ENCODE measurements at places on chromosomes 6 and 20. TPM values are rescaled to one million over a fixed set of nuclear protein-coding genes. Genes with fewer than 3 reads are reported as not detected.

Gene PTCRA
- 0.93 TPM for total RNA-seq

Gene CSTF1
- total RNA-seq, result 52.4 TPM

Gene RSPH9
- not detected for total RNA-seq

- peaks cover 6% of the 10 kb centered on the region for H3K4me1 ChIP-seq
- no peak for DNase-seq
- no peaks in the 10 kb centered on the region for H3K36me3 ChIP-seq
- H3K27ac ChIP-seq, result no peak overlapping the region
These were observed 41.0 kb upstream of the HMGA1 start for GRCh38 chr6:34195726-34196115.

DNA sequence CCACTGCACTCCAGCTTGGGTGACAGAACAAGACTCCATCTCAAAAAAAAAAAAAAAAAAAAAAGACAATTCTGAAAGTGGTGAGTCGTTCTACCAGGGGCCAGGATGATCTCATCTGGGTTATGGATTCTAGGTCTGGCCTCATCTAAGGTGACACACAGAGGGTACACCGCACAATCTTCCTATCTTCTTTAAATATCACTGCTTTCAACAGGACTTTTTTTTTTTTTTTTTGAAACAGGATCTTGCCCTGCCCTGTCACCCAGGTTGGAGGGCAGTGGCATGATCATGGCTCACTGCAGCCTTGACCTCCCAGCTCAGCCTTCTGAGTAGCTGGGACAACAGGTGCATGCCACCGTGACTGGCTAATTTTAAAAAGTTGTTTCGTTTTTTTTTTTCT lies 67.7 kb downstream of the SLC16A10 start:
- no peak overlapping the region for H3K27ac ChIP-seq
- no peaks in the 10 kb centered on the region for H3K27me3 ChIP-seq
- H3K4me3 ChIP-seq, result no peak overlapping the region
- no peak for DNase-seq
- no peaks in the 10 kb centered on the region for H3K4me1 ChIP-seq
- H3K36me3 ChIP-seq, result no peaks in the 10 kb centered on the region

Gene CTAGE9
- total RNA-seq, result not detected

Gene POU5F1
- not detected for total RNA-seq

GRCh38 chr6:76972474-76972873 lies 490.8 kb downstream of the HTR1B start:
- H3K27me3 ChIP-seq, result no peaks in the 10 kb centered on the region
- DNase-seq, result no peak

Gene C6orf89
- total RNA-seq, result 34.6 TPM

GRCh38 chr20:2585811-2586210 lies 49.4 kb downstream of the TMC2 start:
- no peaks in the 10 kb centered on the region for H3K36me3 ChIP-seq
- no peaks in the 10 kb centered on the region for H3K4me1 ChIP-seq
- no peak overlapping the region for H3K27ac ChIP-seq
- no peak for DNase-seq
- H3K4me3 ChIP-seq, result no peak overlapping the region

DNA sequence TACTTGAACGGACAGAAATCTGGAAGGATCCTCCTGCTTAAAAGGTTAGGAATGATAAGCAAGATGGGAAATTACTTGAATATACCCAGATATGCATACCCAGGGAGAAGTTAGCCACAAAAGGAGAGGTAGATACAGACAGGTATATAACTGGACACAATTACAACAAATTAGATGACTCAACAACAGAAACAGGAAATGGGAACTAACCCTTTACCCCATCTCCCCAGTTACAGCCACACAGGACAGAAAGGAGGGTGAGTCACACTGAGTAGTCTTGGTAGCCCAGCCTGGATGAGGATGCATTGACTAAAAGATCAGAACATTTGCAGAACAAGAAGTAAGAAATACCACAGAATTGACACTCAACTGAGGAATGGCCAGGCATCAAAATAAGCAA lies 61.2 kb downstream of the C6orf52 start:
- no peaks in the 10 kb centered on the region for H3K4me1 ChIP-seq

DNA sequence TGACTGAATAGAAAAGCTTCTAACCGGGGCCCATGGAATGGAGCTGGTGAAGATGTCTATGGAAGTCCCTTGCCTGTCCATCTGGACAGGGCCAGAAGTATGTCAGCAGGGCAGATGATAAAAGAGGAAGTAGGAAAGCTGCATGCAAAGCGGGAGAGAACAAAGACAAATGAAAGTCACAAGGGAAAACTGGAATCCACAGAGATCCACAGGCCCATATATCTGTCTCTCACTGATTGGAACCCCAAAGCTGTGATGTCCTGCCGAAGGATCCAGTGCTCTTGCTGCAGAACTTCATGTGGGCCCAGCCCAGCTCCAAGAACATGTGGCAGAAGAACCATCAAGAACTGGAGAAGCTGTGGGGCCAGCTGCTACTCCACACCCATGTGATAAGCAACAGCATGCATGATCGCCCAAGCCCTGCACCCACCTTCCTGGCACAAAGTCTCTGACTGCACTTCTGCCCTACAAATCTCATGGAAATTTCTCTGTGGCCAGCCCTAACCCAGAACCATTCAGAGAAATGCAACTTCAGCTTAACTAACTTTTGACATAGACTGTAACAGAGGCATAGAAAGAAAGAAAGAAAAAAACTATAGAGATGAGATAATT lies 716.0 kb downstream of the KIF16B start:
- H3K4me1 ChIP-seq, result no peaks in the 10 kb centered on the region
- no peak overlapping the region for H3K27ac ChIP-seq
- DNase-seq, result no peak
- H3K27me3 ChIP-seq, result no peaks in the 10 kb centered on the region

DNA sequence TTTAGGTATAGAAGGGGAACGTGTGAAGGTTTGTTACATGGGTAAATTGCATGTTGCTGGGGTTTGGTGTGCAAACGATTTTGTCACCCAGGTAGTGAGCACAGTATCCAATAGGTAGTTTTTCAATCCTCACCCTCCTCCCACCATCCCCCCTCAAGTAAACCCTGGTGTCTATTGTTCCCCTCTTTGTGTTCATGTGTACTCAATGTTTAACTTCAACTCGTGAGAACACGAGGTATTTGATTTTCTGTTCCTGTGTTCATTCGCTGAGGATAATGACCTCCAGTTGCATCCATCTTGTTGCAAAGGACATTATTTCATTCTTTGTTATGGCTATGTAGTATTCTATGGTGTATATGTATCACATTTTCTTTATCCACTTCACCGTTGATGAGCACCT lies 11.6 kb upstream of the VNN1 start:
- H3K4me1 ChIP-seq, result no peaks in the 10 kb centered on the region
- no peak overlapping the region for H3K4me3 ChIP-seq
- no peaks in the 10 kb centered on the region for H3K36me3 ChIP-seq
- no peak overlapping the region for H3K27ac ChIP-seq
- DNase-seq, result no peak

Gene TMEM244
- total RNA-seq, result not detected

Gene GCLC
- total RNA-seq, result 27.6 TPM

Gene SOX18
- total RNA-seq, result 0.20 TPM

GRCh38 chr6:105882828-105883227 lies 203.3 kb upstream of the PRDM1 start:
- no peak overlapping the region for H3K4me3 ChIP-seq
- no peaks in the 10 kb centered on the region for H3K36me3 ChIP-seq
- no peak overlapping the region for H3K27ac ChIP-seq
- H3K27me3 ChIP-seq, result no peaks in the 10 kb centered on the region
- H3K4me1 ChIP-seq, result no peaks in the 10 kb centered on the region
- no peak for DNase-seq

GRCh38 chr6:47146431-47147174 lies 104.5 kb upstream of the ADGRF1 start:
- H3K27me3 ChIP-seq, result no peaks in the 10 kb centered on the region
- DNase-seq, result no peak
- H3K4me1 ChIP-seq, result no peaks in the 10 kb centered on the region
- H3K36me3 ChIP-seq, result no peaks in the 10 kb centered on the region
- H3K27ac ChIP-seq, result no peak overlapping the region
- H3K4me3 ChIP-seq, result no peak overlapping the region

- H3K27ac ChIP-seq, result no peak overlapping the region
- H3K27me3 ChIP-seq, result no peaks in the 10 kb centered on the region
- no peaks in the 10 kb centered on the region for H3K4me1 ChIP-seq
- no peak for DNase-seq
- no peaks in the 10 kb centered on the region for H3K36me3 ChIP-seq
These were observed 7.5 kb upstream of the RREB1 start for GRCh38 chr6:7100072-7100752.

Gene FHL5
- not detected for total RNA-seq

Gene ZBP1
- total RNA-seq, result 9.4 TPM

- H3K27ac ChIP-seq, result no peak overlapping the region
- no peaks in the 10 kb centered on the region for H3K27me3 ChIP-seq
- H3K4me3 ChIP-seq, result no peak overlapping the region
- DNase-seq, result no peak
- H3K36me3 ChIP-seq, result peaks cover 12% of the 10 kb centered on the region
These were observed 13.5 kb downstream of the SLC17A5 start for GRCh38 chr6:73640179-73640750.

Gene MGME1
- total RNA-seq, result 4.9 TPM

GRCh38 chr6:169953686-169954085 lies 202.3 kb downstream of the ERMARD start:
- no peak overlapping the region for H3K4me3 ChIP-seq
- H3K27ac ChIP-seq, result no peak overlapping the region
- no peaks in the 10 kb centered on the region for H3K4me1 ChIP-seq
- no peaks in the 10 kb centered on the region for H3K27me3 ChIP-seq

Gene C4B
- total RNA-seq, result 8.0 TPM

- H3K27ac ChIP-seq, result no peak overlapping the region
- no peak for DNase-seq
- H3K27me3 ChIP-seq, result no peaks in the 10 kb centered on the region
- no peaks in the 10 kb centered on the region for H3K36me3 ChIP-seq
These were observed 671.2 kb downstream of the COL12A1 start for GRCh38 chr6:74534465-74535211.

GRCh38 chr6:156167625-156168071 lies 609.5 kb upstream of the ARID1B start:
- peak overlapping the region; percentile 26 for H3K4me3 ChIP-seq
- no peaks in the 10 kb centered on the region for H3K4me1 ChIP-seq
- H3K36me3 ChIP-seq, result no peaks in the 10 kb centered on the region
- H3K27me3 ChIP-seq, result no peaks in the 10 kb centered on the region
- H3K27ac ChIP-seq, result peak overlapping the region; percentile 16
- no peak for DNase-seq

DNA sequence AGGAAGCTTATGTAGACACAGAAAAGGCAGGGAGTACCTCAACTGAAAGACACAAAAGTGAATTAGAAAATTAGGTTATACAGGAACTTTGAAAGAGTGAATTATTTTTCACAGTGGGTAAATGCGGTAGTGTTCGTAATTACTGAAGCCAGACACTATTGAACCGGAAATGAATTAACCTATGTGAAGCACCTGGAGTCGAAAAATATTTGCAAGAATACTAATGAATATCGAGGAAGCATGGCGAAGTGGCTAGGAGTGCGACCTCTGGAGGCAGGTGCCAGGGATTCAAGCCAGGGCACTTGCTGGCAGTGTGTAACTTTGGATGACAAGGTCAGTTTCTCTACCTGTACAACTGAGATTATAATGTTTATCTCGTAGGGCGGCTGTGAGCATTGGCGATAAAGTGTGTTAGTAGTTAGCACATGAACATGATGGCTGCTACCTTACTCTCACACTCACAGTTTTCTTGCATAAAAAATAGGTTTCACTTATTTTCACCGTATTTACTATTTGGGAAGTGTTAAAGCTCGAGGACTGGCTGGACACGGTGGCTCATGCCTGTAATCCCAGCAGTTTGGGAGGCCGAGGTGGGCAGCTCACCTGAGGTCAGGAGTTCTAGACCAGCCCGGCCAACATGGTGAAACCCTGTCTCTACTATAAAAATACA lies 567 bp upstream of the SLC18B1 start:
- peak; percentile 59 for DNase-seq
- H3K4me1 ChIP-seq, result no peaks in the 10 kb centered on the region
- H3K27ac ChIP-seq, result no peak overlapping the region
- H3K36me3 ChIP-seq, result no peaks in the 10 kb centered on the region
- no peaks in the 10 kb centered on the region for H3K27me3 ChIP-seq
- H3K4me3 ChIP-seq, result no peak overlapping the region

DNA sequence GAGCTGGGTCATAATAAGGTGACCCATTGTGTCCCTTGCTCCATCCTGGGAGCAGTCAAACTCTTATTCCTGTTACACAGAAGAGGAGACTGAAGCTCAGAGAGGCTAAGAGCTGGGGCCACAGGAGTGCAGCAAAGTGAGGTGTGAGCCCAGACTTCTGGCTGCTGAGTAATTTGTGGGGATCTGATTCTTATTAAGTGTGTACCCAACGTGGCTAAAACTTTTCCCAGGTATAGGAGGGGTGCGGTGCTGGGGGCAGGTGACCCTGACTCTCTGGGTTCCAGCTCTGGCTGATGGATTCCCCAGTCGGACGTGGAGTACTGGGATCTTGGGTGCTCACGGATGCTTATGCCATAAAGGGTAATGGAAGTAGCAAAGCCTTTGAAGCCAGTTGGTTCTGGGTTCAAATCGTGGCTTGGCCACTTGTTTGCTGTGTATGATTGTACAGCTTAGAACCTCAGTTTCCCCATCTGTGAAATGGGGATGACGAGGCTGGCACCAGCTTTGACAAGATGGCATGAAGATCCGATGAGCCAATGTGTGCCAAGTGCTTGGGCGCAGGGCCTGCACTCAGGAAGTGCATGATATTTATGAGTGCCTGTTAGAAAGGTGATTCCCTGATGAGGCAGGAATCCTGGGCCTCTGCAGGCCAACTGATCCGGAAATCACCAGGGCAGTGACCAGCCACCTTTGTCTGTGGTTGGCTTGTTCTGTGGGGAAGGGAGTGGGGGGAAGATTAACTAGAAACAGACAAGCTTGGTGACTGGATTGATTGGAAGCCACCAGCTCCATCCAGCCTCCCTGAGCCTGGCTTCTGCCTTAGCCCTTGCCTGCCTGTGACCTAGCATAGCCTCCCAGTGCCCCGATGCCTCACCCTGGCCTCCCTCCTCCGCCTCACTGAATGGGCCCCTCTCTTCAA lies 6.0 kb downstream of the SRC start:
- no peak for DNase-seq
- no peak overlapping the region for H3K27ac ChIP-seq
- H3K4me1 ChIP-seq, result no peaks in the 10 kb centered on the region
- no peaks in the 10 kb centered on the region for H3K36me3 ChIP-seq

Gene SCRT2
- total RNA-seq, result not detected

Gene MYB
- total RNA-seq, result 17.3 TPM

Gene OR2J3
- not detected for total RNA-seq

Gene PGM3
- total RNA-seq, result 22.1 TPM

Gene MRAP2
- total RNA-seq, result not detected

- no peak overlapping the region for H3K4me3 ChIP-seq
- no peak overlapping the region for H3K27ac ChIP-seq
- H3K4me1 ChIP-seq, result no peaks in the 10 kb centered on the region
- DNase-seq, result no peak
- H3K27me3 ChIP-seq, result no peaks in the 10 kb centered on the region
These were observed 29.9 kb downstream of the PHACTR2 start for GRCh38 chr6:143707697-143708096.

DNA sequence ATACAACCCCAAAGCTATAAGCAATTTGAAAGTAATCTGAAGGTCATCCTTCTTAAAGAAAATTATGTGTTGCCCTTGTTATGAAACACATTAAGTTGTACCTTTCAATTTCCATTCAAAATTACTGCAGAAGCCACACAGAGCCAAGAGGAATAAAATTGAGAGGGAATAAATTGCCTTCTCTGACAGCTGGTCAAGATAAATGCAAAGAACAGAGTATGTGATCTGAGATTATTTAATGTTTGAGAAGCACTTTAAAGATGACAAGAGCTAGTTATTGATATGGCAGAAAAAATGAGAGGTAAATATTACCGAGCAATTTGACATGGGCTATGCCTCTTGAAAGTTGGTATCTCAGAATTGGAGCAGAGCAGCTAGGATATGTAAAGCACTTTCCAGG lies 61.6 kb downstream of the TRDN start:
- no peaks in the 10 kb centered on the region for H3K36me3 ChIP-seq
- no peaks in the 10 kb centered on the region for H3K27me3 ChIP-seq
- H3K4me1 ChIP-seq, result no peaks in the 10 kb centered on the region

Measured in naive thymus-derived CD4-positive, alpha-beta T cell (primary cell).